ENCODE measurements at places on chromosomes 7 and 10. TPM values are rescaled to one million over a fixed set of nuclear protein-coding genes. Genes with fewer than 3 reads are reported as not detected.

TRIM74 gene
- not detected for total RNA-seq

DNA sequence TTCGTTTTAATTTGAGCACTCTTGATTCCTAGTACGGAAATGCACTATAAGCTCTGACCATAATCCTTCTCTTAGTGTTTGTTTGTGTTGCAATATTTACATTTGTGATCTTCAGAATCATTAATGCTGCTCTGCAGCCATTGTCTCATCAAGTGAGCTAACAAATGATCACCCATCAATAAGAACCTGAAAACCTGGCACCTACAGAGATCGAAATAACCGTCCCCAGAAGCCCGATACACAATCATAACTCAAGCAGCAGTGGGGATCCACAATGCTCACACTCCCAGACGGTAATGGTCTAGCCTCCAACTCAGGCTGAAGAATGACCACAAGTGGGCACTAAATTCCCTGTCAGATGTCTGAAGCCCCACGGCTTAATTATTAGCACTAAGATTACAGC is 156.0 kb upstream of the NFE2L3 start:
- no peak for DNase-seq
- no peaks in the 10 kb centered on the region for H3K36me3 ChIP-seq
- no peaks in the 10 kb centered on the region for H3K27me3 ChIP-seq
- no peak overlapping the region for H3K27ac ChIP-seq

- H3K27ac ChIP-seq: no peak overlapping the region
- no peaks in the 10 kb centered on the region for H3K36me3 ChIP-seq
- no peak overlapping the region for H3K4me3 ChIP-seq
- H3K27me3 ChIP-seq: no peaks in the 10 kb centered on the region
- H3K4me1 ChIP-seq: peaks cover 19% of the 10 kb centered on the region
Observed at GRCh38 chr7:51300762-51301674, 15.6 kb downstream of the COBL start.

KIFBP gene
- 34.4 TPM for total RNA-seq

GRCh38 chr10:84447701-84448400 is 119.5 kb downstream of the CCSER2 start:
- no peak overlapping the region for H3K4me3 ChIP-seq
- H3K4me1 ChIP-seq: peaks cover 11% of the 10 kb centered on the region
- peaks cover 10% of the 10 kb centered on the region for H3K36me3 ChIP-seq
- DNase-seq: no peak
- no peaks in the 10 kb centered on the region for H3K27me3 ChIP-seq
